ENCODE measurements at places on chromosomes 2 and 18. TPM values are rescaled to one million over a fixed set of nuclear protein-coding genes. Genes with fewer than 3 reads are reported as not detected.

The MAP3K20 gene
- polyA plus RNA-seq = 6.0 TPM

The FN1 gene
- 0.53 TPM for polyA plus RNA-seq

The ZSWIM2 gene
- not detected for polyA plus RNA-seq

DNA sequence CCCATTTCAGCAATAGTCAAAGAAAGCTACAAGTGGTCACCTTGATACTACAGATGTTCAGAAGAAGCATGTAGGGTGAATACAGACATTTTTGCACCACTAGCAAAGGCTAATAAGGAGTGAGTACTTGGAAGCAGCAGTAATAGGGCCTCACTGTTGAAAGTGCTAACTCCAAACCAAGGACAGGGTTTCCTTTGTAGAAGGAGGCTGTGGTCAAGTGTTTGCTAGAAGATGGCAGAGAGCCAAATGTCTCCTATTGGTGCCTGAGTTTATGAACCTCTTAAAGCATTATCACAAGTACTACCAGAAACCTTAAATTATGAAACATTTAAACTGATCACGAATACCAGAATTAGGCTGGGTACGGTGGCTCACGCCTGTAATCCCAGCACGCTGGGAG, 308.1 kb downstream of the ZEB2 start:
- DNase-seq = no peak

DNA sequence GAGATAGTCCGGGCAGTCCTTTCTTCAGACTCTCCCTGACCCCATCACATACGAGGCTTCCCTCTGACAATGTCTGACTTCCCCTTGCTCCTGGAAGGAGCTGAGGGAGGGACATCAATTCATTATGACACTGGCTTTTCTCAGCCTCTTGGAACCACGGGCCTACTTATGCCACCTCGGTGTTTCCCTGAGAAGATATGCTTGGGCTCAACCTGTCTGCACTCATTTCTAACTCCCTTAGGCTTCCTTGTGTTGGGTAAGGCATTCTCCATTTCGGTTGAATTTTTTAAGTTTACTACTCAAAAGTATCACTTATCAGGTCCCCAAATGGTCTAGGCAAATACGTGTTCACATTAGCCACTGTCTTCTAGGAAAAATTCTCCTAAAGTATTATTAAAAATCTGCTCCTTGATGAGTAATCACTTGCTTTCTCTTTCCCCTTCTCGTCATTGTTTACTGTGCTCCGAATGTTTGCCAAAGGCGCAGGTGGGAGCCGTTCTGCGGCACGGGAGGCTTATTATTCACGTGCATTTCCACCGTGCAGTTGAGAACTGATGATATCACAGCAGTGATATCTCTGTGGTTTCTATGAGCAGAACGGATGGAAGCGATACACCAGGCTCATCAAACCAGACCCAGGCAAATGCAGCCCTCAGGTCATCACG, 33.1 kb downstream of the ARL4C start:
- no peak for DNase-seq

- DNase-seq = no peak
These were observed 131.2 kb upstream of the SEC11C start for GRCh38 chr18:59008302-59008974.
